ENCODE measurements at places on chromosomes 12 and 14.

DNA sequence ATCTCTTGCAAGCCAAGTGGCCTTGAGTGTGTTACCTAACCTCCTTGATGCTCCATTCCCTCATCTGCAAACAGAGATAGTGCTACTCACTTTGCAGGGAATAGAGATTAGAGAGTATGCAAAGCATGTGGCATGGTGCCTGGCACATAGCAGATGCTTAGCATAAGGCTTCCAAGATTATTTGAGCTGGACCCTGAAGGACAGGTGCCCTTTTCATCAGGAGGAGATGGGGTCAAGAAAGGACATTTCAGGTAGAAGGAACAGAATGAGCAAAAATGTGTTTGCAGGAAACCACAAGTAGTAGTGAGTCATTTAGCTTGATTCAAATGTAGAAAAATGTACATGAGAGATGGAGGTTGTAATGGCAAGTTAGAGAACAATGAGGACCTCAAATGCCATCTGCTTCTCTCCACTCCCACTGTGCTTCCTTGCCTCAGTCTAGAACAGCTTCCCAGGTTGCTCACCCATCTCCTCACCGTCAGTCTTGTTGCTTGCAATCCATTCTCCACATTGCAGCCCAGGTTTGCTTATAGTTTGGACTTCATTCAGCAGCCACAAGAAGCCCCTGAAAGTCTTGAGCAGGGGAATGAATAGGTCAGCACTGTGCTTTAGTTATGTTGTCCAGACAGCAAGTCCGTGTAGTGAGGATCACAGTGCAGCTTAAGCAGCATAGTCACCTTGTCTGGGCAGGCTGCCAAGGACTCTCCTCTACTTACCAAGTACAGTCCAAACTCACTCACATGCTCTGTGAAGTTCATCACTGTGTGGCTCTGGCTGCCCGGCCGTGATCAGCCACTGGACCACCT, 536.3 kb upstream of the CCDC196 start:
- DNase-seq: peak; percentile 73

DNA sequence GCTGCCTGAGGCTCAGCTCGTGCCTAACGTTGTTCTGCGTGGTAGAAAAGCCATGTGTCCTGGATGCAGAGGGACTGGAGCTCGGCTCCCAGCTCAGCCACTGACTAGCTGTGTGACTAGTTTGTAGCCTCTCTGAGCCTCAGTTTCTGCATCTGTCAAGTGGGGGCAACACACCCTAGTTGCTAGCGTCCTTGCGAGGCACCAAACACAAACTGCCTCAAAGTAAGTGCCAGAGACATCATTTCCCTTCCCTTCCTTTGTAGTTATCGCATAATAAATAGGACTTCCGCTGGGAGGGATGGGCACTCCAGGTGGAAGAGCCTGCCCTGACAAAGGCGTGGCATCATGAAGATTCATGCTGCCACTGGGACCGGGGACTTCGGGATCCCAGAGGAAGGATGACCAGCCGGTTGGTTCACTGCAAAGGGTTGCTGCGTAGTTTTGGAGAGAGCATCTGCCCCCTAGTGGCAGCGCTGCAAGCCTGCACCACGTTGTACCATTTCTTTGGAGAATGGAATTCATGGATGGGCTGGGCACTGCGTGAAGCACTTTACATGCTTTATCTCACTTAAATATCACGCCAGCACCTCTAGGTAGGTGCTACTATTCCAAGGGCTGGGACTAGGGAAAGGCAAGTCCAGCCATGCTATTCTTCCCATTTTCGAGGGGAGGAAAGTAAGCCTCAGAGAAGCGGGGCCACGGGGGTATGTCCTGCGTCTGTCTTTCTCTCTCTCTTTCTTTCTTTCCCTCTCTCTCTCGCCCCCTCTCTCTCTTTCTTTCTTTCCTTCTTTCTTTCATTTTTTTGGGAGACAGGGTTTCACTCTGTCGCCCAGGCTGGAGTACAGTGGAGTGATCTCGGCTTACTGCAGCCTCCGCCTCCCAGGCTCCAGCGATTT, 4.6 kb downstream of the CCDC197 start:
- peak; percentile 72 for DNase-seq

GRCh38 chr14:72625689-72626088, 268.2 kb downstream of the DPF3 start:
- no peak for DNase-seq

GRCh38 chr14:20799892-20800544, 2.6 kb downstream of the RNASE1 start:
- DNase-seq: no peak

GRCh38 chr14:59349258-59349701, 115.9 kb downstream of the GPR135 start:
- DNase-seq: no peak

DNA sequence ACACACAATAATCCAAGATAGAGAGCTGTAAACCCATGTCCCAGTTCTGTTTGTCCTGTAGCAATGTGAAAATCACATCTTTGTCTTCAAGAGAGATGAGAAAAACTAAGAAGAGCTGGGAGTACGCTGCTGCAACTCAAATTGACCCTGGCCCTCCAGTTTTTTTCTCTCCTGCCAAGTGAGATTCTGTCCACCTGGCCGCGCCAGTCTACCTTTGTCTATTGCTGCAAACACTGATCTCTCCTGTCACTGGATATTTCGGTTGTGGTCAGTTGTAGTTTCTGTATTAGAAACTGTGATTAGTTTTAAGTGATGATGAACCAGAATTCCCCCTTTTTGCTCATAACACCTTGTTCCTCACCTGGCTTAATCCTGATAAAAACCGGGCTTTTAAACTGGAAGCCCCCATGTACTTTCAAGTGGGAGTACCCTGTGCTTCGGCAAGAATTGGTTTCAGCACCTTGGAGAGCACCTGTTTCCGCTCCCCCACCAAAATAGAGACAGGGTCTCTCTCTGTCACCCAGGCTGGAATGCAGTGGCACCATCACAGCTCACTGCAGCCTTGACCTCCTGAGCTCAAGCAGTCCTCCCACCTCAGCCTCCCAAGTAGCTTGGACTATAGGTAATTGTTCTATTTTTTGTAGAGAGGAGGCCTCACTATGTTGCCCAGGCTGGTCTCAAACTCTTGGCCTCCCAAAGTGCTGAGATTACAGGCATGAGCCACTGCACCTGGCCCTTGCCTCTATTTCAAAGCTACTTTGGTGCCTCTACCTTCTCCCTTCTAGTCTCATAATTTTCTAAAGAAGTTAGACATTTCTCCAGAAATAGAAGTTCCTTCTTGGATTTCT, 156.8 kb downstream of the PHETA1 start:
- no peak for DNase-seq

GRCh38 chr14:33689680-33690079, 261.2 kb downstream of the EGLN3 start:
- DNase-seq: no peak

- DNase-seq: no peak
These were observed 30.1 kb upstream of the DLK1 start for GRCh38 chr14:100696590-100696989.

DNA sequence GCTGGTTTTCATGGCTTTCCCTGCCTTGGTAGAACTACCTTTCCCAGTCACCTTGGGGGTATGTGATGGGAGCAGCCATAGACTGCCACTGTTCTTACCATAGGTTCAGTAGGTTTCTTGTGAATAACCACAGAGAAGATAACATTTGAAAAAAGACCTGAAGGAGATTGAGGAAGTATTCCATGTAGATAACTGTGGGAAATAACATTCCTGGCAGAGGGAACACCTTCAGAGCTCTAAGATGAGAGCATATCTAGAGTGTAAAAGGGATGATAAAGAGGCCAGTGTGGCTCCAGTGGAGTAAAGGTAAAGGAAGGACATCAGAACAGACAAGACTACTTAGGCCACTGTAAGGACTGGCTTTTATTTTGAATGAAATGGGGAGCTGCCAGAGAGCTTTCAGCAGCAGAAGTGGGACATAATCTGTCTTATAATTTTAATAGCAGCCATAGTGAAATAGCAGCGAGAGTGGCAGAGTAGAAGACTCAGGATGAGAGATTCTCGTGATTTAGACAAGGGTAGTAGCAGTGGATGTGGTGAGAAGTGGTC, 82.6 kb upstream of the KCNH3 start:
- DNase-seq: no peak

DNA sequence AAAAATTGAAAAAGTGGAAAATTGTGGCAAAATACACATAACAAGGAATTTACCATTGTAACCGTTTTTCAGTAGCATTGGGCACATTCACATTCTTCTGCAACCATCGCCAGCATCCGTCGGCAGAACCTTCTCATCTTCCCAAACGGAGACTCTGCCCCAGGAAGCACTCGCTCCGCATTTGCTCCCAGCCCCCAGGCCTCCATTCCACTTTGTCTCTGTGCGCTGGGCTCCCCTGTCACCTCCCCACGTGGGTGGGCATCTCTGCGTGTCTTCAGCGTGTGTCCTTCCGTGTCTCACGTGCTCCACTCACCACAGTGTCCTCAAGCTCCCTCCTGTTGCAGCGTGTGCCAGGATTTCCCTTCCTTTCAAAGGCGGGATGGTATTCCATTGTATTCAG, 9.9 kb downstream of the GPR132 start:
- no peak for DNase-seq

DNA sequence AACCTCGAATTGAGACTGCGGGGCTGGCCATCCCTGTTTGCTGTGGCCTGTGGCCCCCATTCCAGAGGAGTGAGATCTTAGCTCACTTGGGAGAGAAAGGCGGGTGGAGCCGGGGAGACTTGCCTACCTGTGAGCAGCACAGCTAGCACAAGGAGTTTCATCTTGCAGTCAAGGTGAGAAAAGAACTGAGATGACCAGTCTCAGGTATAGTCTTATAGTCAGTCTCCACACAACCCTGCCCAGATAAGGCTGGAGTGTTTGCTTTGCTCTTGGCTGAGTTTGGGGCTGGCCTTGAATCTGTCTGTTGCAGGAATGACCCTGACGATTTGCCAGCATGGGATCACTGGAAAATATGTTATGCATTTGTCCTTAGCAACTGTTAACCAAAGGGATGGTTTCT, at the start of gene PLA2G1B:
Gene PLA2G1B (minus strand): TSS at position 187 of the 400 bp plus-strand sequence. CDS start 26 bp downstream, at position 161.
- DNase-seq: no peak
